ENCODE measurements at places on chromosomes 7 and 10.

DNA sequence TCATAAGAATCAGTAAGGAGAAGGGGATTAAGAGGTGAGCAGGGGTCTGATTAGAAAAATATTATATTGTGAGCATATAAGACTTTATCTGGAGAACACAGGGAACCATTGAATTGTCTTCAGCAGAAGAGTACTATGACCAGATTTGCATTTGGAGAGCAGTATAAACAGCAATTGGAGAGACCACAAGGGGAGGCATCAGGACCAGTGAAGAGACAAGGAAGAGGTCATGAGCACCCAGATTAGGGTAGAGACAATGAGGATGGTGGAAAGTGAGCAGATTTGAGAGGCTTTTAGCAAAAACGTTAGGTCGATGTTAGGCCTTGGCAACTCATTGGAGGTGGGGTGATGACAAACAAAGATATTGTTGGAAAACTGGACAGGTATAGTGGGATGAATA lies 13.0 kb upstream of the SMIM30 start:
- no peak for DNase-seq

- DNase-seq = peak; percentile 60
Measured at GRCh38 chr7:134804351-134804750, 24.9 kb downstream of the CALD1 start.

DNA sequence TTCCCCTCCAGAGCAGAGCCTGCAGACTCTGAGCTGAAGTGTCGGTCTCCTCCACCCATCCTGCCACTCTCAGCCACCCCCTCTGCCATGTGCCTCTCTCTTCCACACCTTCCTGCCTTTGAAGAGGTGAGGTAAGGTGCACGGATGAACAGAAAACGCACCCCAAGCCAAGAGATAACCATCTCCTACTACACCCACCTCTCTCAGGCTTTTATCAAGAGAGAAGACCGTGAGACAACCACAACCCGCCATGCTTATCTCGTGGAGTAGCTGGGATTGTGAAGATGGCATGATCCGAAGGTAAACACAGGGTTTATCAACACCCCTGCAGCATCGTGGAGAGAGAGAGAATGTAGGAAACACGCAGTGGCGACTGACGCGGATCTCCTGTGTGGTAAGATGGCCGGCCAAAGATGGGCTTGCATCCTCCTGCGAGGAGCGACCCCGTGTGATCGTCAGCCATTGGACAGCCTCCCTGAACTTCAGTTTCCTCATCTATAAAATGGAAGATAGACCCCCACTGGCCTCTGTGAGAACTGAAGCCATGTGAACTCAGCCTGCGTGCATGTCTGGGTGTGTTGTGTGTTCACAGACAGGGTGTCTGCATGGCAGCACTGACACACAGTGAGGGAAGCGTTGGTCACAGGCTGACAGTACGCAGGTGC lies 219.0 kb downstream of the DIP2C start:
- DNase-seq = no peak

DNA sequence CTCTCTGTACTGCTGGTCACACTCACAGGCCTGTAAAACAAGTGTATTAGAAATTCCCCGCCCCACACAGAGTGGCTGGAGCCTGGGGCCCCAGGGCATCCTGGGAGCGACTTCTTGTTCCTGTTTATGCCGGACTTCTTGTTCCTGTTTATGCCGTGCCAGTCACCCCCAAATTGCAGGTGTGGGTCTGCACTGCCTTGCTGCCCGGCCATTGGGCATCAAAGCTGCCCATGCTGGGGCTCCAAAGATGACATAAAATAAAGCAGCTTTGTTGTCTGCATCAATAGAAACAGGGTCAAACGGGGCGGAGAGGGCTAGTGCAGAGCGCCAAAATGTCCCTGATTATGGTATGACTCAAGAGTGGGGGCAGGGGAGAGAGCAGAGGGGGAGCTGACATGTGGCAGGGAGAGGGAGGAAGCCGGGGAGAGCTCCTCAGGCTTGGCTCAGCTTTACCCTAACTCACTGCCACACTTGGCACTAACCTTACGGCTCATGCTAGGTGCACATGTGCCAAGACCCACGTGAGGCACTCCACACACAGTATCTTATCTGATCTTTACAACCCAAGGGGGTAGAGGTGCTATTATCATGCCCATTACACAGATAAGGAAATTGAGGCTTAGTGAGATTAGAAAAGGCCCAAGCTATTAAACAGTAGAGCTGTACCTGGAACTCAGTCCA lies 98.4 kb downstream of the PIP4K2A start:
- DNase-seq = peak; percentile 75

DNA sequence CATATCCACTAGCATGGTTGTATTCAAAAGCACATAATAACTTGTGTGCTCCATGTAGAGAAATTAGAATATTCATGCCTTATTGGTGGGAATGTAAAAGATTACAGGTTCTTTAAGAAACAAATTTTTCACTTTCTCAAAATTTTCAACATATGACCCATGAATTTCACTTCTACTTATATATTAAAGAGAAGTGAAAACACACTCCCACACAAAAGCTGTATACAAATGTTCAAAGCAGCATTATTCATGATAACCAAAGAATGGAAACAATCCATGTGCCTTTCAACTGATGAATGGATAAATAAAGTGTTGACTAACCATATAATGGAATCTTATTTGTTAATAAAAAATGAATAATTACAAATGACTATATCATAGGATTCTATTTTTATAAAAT lies 694.5 kb upstream of the PCDH15 start:
- DNase-seq = no peak

DNA sequence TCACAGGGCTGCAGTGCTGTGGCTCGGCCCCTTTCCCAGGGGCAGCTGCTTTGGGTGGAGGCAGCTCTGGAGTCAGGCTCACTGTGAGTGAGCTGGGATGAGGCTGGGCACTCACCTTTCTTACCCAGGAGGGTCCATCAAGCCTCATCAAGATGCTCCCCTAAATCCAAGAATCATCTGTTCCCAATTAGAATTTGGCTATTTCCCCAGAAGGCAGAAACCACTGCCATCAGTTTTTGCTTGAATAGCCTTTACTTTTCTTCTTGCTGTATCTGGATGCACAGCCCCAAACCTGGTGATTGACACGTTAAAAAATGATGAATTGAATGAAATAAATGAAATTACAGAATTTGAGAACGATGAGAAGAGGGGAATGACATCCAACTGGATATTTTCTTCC lies 74.3 kb upstream of the LYZL1 start:
- DNase-seq = no peak

DNA sequence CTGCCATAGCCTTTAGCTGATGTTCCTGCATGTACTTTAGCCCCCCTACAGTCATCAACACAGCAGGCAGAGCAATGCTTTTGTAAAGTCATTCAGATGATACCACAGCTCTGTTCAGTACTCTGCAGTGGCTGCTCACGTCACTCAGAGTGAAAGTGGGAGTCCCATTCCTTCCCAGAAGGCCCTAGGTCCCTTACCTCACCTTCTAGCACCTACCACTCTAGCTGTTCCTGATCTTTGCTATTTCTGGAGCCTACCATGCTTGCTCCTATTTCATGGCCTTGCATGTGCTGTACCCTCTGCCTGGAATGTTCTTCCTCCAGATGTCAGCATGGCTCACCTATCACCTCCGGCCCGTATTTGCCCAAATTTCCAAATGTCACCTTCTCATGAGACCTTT lies 94.4 kb upstream of the PRR15 start:
- DNase-seq = no peak

DNA sequence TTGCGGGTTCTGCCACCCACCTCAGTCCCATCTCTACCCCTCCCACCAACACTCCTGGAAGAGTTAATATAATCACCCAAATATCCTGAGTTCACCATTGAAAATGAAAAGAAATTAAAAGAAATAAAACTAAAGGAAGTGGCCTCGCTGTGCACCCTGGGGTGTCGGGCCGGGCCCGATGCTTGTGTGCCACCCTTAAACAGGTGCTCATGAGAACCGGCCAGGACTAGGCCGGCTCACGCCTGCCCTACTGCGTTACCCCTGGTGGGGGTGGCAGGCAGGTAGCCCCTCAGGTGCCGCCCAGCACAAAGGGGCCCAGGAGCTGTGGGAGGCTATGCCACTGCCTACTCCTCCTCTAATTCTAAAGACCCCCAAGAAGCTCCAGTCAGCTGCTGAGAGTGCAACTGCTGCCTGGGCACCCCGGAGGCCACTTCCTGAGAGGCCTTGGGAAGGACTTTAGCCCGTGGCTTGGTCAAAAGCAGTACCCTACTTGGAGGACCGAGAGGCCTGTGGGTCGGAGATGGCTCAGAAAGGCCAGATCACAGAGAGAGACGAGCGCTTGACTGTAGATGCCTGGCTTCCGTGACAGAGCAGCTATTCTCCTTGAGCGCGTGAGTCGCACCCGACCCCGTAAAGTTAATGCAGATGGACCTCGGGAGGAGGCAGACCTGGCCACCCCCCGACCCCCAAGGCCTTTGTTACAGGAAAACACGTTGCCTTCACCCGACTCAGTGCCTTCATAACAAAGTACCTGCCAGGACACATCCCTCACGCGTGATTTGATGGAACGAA lies 51.0 kb upstream of the PPP2R2D start:
- no peak for DNase-seq

- DNase-seq = no peak
Measured at GRCh38 chr10:78552261-78552811, 516.4 kb upstream of the ZMIZ1 start.

GRCh38 chr10:13632884-13633440 lies 46.2 kb downstream of the PRPF18 start:
- no peak for DNase-seq

DNA sequence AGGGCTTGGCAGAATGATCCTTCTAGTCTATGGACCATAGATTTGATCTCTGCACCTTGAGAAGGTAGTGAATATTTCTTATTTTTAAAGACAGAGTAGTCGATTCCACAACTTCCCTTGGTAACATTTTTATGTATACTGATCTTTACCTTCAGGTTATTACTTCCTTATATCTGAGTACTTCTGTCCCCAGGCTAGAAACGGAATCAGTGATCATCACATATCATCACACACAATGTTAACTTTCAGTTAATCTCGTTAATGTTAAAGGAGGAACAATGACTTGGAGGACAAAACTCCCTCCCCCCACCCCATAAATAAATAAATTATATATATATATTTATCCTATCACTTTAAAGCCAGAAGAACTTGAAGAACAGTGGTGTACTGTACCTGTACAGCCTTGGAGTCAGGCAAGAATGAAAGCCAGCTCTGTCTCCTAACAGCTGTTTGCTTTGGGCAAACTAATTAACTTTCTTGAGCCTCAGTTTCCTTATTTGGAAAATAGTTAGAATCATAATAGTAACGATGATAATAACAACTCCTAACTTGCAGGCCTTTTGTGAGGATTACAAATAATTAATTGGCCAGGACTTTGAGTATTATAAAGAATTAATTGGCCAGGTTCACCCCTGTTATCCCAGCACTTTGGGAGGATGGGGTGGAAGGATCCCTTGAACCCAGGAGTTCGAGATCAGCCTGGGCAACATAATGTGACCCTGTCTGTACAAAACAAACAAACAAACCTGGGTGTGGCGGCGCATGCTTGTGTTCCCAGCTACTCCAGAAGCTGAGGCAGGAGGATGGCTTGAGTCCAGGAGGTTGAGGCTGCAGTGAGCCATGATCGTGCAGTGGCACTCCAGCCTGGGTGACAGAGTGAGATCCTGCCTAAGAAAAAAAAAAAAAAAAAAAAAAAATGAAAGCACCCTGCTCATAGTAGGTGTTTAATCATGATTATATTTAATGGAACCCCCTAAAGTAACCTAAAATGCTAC lies 63.5 kb downstream of the SAMD9 start:
- DNase-seq = no peak

GRCh38 chr7:155234950-155235789 lies 62.5 kb upstream of the INSIG1 start:
- no peak for DNase-seq

DNA sequence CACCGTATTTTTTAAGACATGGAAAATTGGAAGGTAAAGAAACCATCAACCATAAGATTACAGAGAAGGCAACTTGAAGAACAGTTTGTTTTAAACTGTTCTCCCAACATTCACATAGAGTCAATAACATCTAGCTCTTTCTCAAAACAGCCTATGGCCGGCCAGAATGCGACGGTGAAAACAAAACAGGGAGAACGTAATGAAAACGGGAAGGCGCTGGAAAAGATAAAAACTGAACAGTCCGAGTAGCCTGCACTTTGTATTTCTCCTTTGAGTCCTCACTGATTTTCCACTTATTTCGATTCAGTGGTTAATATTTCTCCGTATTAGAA lies 637 bp downstream of the MICU1 start:
- DNase-seq = no peak

GRCh38 chr10:3813267-3813666 lies 28.3 kb upstream of the KLF6 start:
- no peak for DNase-seq

- DNase-seq = peak; percentile 47
Measured at GRCh38 chr7:143003393-143004051, 23.4 kb downstream of the OR9A2 start.

All from HT1080 (cell line).